Glomerular endothelial cell (primary cell): ENCODE measurements at places on chromosomes 11 and 22.

DNA sequence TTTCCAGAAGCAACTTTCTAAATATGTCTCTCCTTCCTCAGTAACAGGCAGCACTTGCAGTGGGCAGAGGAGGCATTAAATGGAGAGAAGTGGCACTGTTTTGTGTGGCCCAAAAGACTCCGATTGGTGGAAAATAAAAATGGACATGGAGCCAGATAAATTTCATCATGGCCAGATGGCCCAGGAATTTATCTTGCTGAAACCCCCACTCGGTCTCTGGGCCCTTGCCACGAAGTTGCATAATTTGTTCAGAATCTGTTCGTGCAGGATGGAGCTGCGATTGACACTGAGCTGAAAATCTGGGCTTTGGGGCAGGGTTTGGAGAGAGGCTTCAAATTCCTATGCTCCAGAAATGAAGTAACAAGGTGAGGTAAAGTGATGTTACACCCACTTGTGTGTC is 65.5 kb downstream of the C11orf91 start:
- DNase-seq = no peak

DNA sequence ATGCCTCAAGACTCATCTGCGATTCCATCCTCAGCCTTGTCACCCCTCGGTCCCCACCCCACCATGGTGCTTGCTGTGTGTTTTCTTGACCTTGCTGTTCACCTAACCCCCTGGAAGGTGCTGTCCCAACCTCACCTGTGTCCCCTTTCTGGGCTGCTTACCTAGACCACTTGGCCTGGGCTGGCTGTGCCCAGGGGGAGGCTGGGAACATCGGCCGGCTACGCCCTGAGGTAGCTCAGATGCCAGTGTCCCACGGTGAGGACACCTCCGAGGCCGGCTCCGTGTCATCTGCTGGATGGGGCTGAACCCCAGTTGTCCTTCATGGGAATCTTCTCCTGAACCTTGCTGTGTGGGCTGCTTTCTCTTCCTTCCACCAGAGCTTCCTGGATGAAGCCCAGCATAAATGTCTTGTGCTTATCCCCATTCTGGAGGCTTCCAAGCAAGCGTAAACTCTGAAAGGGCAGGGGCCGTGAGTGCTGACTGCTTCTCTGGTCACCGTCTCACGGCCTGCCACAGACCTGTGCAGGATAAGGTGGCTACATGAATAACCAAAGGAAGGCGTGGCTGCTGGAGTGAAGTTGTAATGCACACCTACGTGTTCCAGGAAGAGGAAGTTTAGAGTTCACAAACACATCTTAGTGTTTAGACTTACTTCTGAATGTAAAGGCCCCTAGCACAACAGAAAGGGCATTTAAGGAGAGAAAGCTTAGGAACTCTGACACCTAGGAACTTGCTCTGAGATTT is 724.3 kb downstream of the TBC1D22A start:
- DNase-seq = no peak

DNA sequence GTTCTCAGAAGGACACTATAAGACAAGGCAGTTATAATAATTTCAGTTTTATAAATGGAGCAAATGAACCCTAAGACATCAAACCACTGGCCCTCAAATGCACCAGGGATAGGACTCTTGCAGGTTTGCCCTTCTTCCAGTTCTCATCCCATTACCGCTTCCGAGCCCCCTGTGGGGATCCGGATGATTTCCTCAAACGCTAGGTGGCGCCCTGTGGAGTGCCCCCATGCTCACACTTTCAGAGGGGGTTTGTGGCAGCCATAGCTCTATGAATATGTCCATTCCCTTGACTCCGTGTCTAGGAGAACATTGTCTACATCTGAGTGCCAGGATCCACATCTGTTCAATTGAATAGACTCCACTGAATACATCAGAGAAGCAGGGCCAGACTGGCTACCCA is 816.3 kb downstream of the NTM start:
- no peak for DNase-seq

DNA sequence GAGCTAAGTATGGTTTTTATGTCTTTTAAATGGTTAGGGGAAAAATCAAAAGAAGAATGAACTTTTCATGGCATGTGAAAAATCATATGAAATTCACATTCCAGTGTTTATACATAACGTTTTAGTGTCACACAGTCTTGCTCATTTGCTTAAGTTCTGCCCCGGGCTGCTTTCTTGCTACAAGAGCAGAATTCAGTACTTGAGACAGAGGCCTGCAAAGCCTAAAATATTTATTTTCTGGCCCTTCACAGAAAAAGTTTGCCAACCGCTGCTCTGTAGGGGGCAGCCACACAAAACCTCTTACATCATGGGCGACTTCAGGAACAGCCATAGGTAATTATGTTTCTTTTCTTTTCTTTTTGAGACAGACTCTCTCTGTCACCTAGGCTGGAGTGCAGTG is 1.0 kb upstream of the ATG2A start:
- DNase-seq = no peak

GRCh38 chr22:38845004-38845740 is 1.3 kb upstream of the NPTXR start:
- no peak for DNase-seq

- no peak for DNase-seq
Measured at GRCh38 chr22:28841111-28841510, 40.7 kb upstream of the XBP1 start.

GRCh38 chr11:3626250-3626960 is 15.4 kb downstream of the ART5 start:
- DNase-seq = no peak

- no peak for DNase-seq
Measured at GRCh38 chr22:20395181-20395906, 1.4 kb downstream of the ZNF74 start.

DNA sequence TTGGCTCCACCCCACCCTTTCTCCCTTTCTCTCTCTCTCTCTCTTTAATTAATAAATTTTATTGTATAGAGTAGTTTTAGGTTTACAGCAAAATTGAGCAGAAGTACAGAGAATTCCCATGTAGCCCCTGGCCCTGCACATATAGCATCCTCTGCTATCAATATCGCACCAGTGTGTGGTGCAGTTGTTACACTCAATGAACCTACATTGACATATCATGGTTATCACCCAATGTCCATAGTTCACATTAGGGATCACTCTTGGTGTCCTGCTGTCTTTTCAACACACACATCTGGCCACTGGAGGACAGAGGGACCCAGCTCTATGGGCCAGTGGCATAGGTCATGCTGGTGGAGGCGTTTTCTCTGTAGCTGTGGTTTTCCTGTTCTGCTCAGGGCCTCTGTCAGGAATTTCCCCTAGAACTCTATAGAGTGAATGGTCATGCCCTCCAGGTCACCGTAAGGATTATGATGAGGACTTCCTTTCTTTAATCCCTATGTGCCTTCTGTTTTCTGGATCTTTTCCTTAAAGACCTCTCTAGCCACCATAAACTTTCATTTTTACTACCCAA is 98.2 kb upstream of the NAV2 start:
- no peak for DNase-seq

GRCh38 chr11:69230856-69231425 is 63.0 kb upstream of the MYEOV start:
- DNase-seq = no peak

GRCh38 chr11:65532388-65533064 is 7.6 kb downstream of the SCYL1 start:
- DNase-seq = no peak

DNA sequence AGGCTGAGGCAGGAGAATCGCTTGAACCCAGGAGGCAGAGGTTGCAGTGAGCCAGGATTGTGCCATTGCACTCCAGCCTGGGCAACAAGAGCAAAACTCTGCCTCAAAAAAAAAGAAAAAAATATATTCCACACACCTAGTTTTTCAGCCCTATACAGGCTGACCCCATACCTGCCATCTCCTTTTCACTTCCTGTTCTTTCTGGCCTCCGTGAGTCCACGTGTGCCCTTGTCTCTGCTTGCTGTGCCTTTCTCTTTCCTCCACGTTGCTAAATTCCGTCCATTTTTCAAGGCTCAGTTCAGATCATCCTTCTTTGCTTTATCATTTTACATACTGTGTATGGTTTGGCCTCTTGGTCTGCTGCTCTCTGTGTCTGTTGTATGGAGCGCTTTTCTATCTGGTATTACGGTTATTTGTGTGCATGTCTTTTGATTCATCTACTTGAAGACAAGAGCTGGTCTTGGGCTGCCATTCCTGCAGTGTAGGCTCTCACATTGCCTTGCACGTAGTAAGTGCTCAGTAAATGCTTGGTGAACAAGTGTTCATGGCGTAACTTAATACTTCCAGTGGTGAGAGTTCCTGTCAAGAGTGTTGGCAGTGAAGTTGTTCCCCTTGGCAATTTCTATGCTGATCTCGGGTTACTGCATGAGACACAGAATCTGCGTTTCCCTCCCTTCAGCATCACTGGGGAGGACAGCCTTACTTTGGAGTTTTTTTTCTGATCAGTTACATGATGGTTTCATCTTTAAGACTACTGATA is 57.5 kb downstream of the PTPRJ start:
- DNase-seq = no peak

- no peak for DNase-seq
Measured at GRCh38 chr22:48393041-48393370, 1434.7 kb downstream of the BRD1 start.

DNA sequence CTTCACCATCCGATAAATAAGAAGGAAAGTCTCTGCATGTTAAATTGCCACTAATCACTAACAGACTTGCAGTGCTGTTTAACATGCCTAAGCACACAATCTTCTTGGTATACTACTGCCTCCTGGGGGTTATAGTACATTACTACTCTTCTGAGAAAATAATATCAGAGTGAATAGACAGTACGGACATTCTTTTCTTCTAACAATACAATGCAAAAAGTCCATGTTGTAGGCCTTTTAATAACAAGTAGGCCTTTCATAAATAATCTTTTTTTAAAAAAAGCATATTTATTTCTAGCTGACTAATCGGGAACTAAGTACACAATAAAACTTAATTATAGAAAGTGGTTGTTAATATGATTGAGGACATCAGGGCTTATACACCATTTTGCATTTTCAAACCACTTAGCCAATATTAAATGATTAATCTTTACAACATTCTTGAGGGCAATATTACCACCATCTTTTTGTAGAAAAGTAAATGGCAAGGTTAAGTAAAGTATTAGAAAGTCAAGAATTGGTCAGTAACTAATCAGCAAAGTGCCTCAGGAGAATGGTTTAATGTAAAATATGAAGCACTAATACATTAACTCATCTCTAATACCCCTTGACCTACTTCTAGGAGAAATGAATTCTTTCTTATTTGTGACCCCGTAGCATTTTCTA is 84.7 kb downstream of the TTC28 start:
- DNase-seq = no peak

- no peak for DNase-seq
Measured at GRCh38 chr11:95466416-95466815, 235.4 kb upstream of the SESN3 start.

DNA sequence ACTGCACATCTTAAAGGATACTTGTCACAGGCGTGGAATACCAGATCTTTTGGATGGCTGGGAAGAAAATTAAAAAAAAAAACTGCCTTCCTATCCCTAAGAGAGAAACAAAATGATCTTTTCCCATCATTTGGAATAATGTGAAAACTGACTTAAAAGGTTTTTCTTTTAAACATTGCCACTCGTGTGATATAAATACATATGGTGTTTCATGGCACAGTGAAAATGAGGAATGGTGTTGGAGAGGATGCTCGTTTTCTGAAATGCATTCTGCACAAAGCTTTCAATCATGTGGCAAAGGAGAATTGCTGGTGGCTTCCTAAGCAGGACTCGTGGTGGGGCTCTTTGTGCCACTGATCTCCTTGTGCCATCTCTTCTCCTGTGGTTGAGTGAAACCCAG is 74.9 kb upstream of the LRRC4C start:
- DNase-seq = no peak

DNA sequence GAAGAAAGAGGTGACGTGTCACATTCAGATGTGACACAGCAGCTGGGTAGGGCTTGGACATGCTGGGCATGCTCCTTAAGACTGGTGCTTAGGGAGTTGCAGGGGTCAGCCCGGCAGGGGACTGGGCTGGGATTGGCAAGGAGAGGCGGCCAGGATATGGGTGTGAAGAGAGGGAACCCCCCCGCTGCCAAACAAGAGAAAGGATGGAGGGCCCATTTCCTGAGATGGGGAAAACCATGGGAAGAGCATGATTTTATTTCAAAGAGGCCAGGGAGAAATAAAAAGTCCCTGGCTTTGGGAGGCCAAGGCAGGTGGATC is 5.3 kb downstream of the ATF4 start:
- DNase-seq = no peak

DNA sequence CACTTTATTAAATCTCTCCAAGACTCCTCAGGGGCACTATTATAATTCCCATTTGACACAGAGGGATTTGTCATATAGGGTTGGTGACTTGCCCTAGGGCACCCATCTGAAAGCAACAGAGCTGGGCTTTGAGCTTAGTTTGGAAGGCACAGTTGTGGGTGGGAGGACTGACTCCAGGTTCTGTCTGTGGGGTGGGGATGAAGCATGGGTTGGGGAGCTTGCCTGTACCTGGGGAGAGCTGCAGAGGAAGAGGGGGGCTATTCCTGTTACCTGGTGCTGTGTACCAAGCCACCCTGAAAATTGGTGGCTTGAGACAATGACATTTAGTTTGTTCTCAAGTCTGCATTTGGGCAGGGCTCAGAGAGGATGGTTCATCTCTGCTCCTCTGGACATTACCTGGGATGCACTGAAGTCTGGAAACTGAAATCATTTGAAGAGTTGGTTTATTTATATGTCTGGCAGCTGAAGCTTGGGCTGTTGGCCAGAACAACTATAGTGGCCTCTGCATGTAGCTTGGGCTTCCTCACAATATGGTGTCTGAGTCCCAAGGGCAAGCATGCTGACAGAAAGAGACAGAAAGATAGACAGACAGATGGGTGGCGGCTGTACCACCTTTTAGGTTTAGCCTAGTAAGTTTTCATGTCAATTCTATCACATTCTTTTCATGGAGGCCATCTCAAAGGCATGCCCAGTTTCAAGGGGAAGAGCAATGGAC is 44.9 kb downstream of the LRRC32 start:
- no peak for DNase-seq

DNA sequence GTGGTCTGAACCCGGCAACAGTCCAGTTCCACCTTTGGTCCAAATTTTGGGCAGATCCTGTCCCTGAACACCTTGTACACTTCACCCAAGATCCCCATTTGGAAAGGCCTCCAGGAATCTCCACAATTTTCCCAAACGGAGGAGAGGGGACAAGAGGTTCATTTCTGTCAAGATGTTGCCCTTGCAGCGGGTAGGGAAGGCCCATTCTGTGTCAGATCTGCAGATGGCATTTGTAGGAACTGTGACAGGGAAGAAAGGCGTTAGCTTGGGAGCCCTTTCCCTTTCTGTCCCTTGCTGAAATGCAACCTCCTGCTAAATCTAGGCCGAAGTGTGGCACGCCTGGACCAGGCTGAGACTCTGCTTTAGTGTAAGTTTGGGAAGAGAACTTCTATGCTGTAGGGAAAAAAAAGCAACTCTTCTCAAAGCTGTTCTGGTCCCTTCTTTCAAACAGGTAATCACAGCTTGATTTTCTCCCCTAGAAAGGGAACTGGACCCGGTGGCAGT is 86.0 kb downstream of the SCN3B start:
- no peak for DNase-seq

- DNase-seq = no peak
Measured at GRCh38 chr11:103887001-103887658, 149.3 kb upstream of the DDI1 start.

- no peak for DNase-seq
Measured at GRCh38 chr22:19669570-19669969, 44.7 kb upstream of the SEPTIN5 start.
